CD8-positive, alpha-beta memory T cell (primary cell): ENCODE measurements at places on chromosomes 7 and 10.
A peak's percentile ranks its signal among the peaks of the same experiment; 100 is the strongest.

- peaks cover 16% of the 10 kb centered on the region for H3K36me3 ChIP-seq
- no peak overlapping the region for H3K27ac ChIP-seq
- DNase-seq = no peak
- H3K4me3 ChIP-seq = no peak overlapping the region
- peaks cover 25% of the 10 kb centered on the region for H3K4me1 ChIP-seq
- H3K27me3 ChIP-seq = no peaks in the 10 kb centered on the region
These were observed 15.5 kb downstream of the ACBD5 start for GRCh38 chr10:27225011-27225590.

DNA sequence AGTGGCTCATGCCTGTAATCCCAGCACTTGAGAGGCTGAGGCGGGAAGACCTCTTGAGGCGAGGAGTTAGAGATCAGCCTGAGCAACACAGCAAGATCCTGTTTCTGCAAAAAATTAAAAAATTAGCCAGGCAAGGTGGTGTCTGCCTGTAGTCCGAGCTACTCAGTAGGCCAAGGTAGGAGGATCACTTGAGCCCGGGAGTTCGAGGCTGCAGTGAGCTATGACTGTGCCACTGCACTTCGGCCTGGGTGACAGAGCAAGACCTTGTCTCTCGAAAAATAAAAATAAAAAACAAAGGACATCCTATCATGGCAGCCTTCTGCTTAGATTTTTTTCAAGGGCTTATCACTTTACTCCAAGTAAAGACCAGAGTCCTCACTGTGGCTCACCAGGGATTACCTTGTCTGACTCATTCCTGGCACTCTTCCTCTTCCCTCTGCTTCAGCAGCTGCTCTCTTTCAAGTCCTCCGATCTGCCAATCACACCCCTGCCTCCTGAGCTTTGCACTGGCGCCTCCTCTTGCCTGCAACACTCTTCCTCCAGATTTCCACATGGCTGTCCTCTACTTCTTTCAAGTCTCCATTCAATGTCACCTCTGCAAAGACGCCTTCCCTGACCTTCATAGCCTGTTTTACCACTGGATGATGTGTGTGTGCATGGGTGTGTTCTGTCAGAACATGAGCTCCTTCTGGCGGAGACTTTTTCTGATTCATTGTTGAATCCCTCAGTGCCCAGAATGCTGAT is 7.7 kb downstream of the PRTFDC1 start:
- no peak overlapping the region for H3K27ac ChIP-seq
- no peaks in the 10 kb centered on the region for H3K36me3 ChIP-seq
- no peaks in the 10 kb centered on the region for H3K4me1 ChIP-seq
- H3K4me3 ChIP-seq = no peak overlapping the region

DNA sequence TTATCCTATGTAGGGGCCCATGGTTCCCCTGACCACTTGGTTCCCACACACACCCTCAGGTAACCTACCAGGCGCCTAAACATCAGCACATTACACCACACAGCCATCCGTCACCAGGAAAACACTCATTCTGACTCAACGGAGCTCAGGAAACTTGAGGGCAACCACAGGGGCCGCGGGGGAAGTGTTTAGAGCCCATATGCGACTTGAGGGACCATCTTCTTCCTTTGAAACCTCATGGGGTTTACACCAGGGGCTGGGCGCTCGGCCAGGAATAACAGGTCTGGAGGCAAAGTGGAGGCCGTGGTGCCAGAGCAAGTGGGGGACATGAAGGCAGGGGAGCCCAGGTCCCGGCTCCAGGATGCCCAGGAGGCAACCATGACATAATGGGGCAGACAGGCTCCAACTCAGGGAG is 1.5 kb downstream of the STX1A start:
- H3K27ac ChIP-seq = peak overlapping the region; percentile 31
- H3K4me3 ChIP-seq = peak overlapping the region; percentile 66
- no peaks in the 10 kb centered on the region for H3K27me3 ChIP-seq

- H3K4me3 ChIP-seq = no peak overlapping the region
- no peak for DNase-seq
- H3K27me3 ChIP-seq = no peaks in the 10 kb centered on the region
- H3K36me3 ChIP-seq = no peaks in the 10 kb centered on the region
These were observed 100.6 kb upstream of the GLCCI1 start for GRCh38 chr7:7867846-7868571.

GRCh38 chr10:129792141-129792540 is 171.9 kb downstream of the EBF3 start:
- H3K36me3 ChIP-seq = no peaks in the 10 kb centered on the region
- no peaks in the 10 kb centered on the region for H3K27me3 ChIP-seq
- no peaks in the 10 kb centered on the region for H3K4me1 ChIP-seq
- H3K27ac ChIP-seq = no peak overlapping the region
- DNase-seq = no peak

DNA sequence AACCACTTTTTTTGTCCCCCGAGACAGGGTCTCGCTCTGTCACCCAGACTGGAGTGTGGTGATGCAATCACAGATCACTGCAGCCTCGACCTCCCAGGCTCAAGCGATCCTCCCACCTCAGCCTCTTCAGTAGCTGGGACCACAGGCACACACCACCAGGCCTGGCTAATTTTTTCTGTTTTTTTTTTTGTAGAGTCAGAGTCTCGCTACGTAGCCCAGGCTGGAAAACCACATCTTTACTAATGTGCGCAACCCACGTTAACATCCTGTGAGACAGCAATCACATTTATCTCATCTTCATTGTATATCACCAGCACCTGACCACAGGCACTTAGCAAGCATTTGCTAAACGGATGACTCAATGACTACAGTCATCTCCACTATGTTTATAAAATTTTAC is 77.8 kb upstream of the ATP6V0A4 start:
- H3K27ac ChIP-seq = no peak overlapping the region
- peak; percentile 74 for DNase-seq
- no peaks in the 10 kb centered on the region for H3K27me3 ChIP-seq
- H3K4me1 ChIP-seq = peaks cover 11% of the 10 kb centered on the region
- H3K36me3 ChIP-seq = no peaks in the 10 kb centered on the region

- H3K4me1 ChIP-seq = peaks cover 6% of the 10 kb centered on the region
- no peak overlapping the region for H3K27ac ChIP-seq
- H3K36me3 ChIP-seq = no peaks in the 10 kb centered on the region
- no peak for DNase-seq
These were observed 3.3 kb downstream of the MYOF start for GRCh38 chr10:93478873-93479272.

DNA sequence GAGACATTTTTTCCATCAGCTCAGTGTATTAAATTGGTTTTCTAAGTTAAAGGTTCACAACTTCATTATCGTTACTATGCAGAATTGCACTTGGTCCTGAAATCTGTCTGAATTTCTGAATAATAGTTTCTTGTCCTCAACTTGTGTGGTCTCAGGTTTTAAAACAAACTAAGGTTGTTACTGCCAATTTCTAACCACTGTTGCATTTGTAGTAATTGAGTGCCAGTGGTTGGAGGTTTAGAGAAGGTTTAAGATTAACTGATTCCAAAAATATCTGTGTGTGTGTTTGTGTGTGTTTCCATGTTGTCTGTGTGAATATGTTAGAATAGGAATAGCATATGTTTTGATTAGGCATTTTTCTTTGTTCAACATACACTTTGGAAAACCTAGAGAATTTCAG is 395.9 kb downstream of the AUTS2 start:
- no peaks in the 10 kb centered on the region for H3K4me1 ChIP-seq
- no peak for DNase-seq
- no peaks in the 10 kb centered on the region for H3K27me3 ChIP-seq
- no peak overlapping the region for H3K27ac ChIP-seq

- no peaks in the 10 kb centered on the region for H3K4me1 ChIP-seq
- no peak for DNase-seq
- no peaks in the 10 kb centered on the region for H3K36me3 ChIP-seq
- no peak overlapping the region for H3K4me3 ChIP-seq
- no peak overlapping the region for H3K27ac ChIP-seq
- H3K27me3 ChIP-seq = no peaks in the 10 kb centered on the region
These were observed 26.7 kb downstream of the CXCL12 start for GRCh38 chr10:44358080-44358771.

GRCh38 chr10:104910712-104911111 is 269.6 kb downstream of the SORCS3 start:
- H3K27me3 ChIP-seq = no peaks in the 10 kb centered on the region
- no peak overlapping the region for H3K4me3 ChIP-seq
- no peak overlapping the region for H3K27ac ChIP-seq
- H3K4me1 ChIP-seq = no peaks in the 10 kb centered on the region
- DNase-seq = no peak

GRCh38 chr10:6979371-6979770 is 399.3 kb upstream of the PRKCQ start:
- DNase-seq = no peak
- peaks cover 2% of the 10 kb centered on the region for H3K4me1 ChIP-seq
- H3K36me3 ChIP-seq = no peaks in the 10 kb centered on the region

DNA sequence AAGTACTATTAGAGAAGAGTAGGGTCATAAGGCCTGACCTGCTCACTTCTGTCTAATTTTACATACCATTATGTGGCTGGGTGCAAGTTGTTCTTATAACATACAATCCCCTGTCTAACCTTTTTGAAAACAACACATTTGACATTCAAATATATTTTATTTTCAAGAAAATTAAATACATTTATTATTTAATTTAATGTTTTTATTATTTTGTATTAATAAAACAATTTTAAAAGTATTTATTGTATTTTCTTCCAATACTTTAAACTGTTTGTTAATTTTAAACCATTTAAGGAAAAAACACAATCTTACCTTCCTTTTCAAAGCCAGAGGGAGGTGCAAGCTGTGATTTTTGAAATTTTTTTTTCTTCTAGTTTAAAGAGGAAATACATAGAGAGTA is 232.8 kb downstream of the KCND2 start:
- no peak for DNase-seq
- no peaks in the 10 kb centered on the region for H3K27me3 ChIP-seq
- no peaks in the 10 kb centered on the region for H3K4me1 ChIP-seq
- H3K4me3 ChIP-seq = no peak overlapping the region

- no peak for DNase-seq
- no peaks in the 10 kb centered on the region for H3K27me3 ChIP-seq
- H3K36me3 ChIP-seq = no peaks in the 10 kb centered on the region
These were observed 130.9 kb downstream of the OAT start for GRCh38 chr10:124287791-124288190.

DNA sequence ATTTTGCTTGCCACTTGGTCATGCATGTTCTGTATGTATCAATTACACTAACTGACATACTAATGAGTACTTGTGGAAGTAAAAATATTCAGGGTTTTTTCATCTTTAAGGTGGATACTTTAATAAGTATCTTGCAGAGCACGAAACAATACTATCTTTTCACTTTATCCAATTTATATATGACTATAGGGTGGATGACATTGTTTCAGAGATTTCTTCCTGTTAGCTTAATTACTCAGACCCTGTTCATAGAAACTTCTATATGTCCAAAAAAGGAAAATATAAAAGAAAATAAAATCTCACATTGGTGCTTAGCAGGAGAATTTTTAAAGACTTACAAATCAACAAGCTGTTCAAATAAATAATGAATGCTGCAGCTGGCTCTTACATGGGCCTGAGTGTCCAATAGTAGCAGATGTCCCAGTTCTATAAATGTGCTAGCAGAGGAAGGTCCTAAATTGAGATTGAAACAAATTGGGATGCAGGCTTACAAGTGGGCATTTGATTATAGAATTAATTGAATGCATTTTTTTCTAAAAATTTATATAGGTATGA is 91.5 kb upstream of the THSD7A start:
- H3K4me3 ChIP-seq = no peak overlapping the region
- no peaks in the 10 kb centered on the region for H3K4me1 ChIP-seq
- no peak for DNase-seq
- no peak overlapping the region for H3K27ac ChIP-seq
- no peaks in the 10 kb centered on the region for H3K27me3 ChIP-seq

- no peaks in the 10 kb centered on the region for H3K27me3 ChIP-seq
- no peaks in the 10 kb centered on the region for H3K4me1 ChIP-seq
- DNase-seq = no peak
These were observed 696.4 kb downstream of the INHBA start for GRCh38 chr7:41006306-41006995.

GRCh38 chr7:43655584-43655983 is 72.7 kb downstream of the STK17A start:
- peaks cover 67% of the 10 kb centered on the region for H3K4me1 ChIP-seq
- no peak overlapping the region for H3K4me3 ChIP-seq

- no peaks in the 10 kb centered on the region for H3K27me3 ChIP-seq
- no peak overlapping the region for H3K4me3 ChIP-seq
- H3K27ac ChIP-seq = no peak overlapping the region
- DNase-seq = no peak
- H3K4me1 ChIP-seq = no peaks in the 10 kb centered on the region
- H3K36me3 ChIP-seq = no peaks in the 10 kb centered on the region
These were observed 90.9 kb upstream of the STK17A start for GRCh38 chr7:43491984-43492383.

DNA sequence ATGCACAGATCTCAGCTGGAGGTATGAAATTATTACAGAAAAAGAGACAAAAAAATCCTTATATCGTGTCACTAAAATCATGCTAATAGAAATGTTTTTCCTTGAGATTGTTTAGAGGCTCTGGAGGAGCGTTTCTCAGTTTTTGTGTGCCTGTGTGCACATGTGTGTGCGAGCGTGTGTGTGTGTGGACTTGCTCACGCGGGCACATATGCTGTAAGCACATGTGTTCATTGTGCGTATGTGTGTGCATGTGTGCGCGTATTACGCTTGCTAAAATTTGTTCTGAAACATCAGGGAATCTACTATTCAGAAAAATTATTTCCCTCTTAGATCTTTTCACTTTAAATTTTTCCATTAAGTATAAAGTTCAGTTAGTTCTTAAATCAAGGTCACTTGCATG is 1111.2 kb downstream of the NRG3 start:
- H3K27me3 ChIP-seq = no peaks in the 10 kb centered on the region
- H3K4me1 ChIP-seq = no peaks in the 10 kb centered on the region
- DNase-seq = no peak

DNA sequence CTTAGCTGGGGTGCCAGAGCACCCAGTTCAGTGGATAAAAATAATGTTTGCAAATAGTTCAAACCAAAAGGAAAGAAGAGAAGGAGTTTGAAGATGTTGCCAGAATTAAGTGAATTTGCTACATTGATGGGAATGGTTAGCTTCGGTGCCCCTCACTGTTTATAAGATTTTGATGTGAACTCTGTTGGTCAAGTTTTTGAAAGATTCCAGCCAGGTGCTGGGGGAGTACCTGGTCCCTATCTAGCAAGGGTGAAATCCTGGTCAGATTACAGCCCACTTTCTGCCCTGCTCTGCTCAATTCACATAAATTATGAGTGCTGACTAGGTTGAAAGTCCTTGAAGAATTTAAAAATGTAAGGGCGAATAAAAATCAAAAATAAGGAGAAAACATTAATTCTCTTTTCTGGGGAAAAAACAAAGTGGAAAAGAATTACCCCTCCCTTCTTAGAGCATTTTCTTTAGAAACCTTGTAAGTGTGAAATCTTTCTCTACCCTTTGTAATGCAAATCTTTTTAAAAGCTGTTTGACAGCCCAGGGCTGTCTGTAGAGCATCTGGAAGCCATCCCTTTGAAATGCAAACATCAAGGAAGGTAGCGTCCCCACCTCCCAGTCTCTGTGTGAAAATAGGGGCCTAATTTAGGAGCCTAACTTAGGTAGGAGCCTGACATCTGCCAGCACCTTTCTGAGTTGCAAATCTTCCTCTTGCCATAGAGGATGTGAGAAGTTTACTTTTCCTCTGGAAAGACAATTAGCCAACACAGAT is 1.4 kb upstream of the GIMAP5 start:
- H3K36me3 ChIP-seq = peaks cover 29% of the 10 kb centered on the region
- peak overlapping the region; percentile 97 for H3K4me3 ChIP-seq
- H3K27ac ChIP-seq = no peak overlapping the region
- H3K27me3 ChIP-seq = no peaks in the 10 kb centered on the region
